ENCODE measurements at places on chromosomes 6 and 20.

DNA sequence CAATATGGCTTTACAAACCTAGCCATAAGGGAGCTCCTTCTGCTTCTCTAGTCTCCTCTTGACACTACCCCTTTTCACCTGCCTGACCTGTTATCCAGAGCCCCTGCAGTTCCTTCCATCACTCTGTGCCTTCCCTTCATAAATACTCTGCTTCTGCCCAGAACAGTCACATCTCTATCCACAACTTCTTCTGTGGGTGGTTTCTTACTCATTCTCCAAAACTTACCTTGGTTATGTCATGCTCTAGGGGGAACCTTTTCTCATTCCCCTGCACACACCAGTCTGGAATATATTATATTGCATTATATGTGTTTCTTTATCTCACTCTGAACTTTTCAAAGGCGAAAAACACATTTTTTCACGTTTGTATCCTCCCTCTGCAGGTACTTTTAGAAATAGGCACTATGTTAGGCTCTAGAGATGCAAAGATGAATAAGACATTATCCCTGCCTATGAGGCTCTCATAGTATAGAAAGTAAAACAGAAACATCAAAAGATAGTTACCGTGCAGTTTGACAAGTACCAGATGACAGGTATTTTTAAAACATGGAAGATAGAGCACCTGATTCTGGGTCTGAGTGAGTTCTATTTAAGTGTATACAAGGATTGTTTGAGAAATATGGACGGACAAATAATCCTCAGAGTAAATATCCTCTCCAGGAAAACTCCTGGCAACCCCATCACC is 51.5 kb downstream of the AIG1 start:
- DNase-seq = no peak

- no peak for DNase-seq
These were observed 21.7 kb downstream of the UBD start for GRCh38 chr6:29537714-29538403.

GRCh38 chr6:8237668-8238067 is 135.3 kb upstream of the EEF1E1 start:
- no peak for DNase-seq

GRCh38 chr6:45569210-45569945 is 191.6 kb upstream of the SUPT3H start:
- DNase-seq = no peak

DNA sequence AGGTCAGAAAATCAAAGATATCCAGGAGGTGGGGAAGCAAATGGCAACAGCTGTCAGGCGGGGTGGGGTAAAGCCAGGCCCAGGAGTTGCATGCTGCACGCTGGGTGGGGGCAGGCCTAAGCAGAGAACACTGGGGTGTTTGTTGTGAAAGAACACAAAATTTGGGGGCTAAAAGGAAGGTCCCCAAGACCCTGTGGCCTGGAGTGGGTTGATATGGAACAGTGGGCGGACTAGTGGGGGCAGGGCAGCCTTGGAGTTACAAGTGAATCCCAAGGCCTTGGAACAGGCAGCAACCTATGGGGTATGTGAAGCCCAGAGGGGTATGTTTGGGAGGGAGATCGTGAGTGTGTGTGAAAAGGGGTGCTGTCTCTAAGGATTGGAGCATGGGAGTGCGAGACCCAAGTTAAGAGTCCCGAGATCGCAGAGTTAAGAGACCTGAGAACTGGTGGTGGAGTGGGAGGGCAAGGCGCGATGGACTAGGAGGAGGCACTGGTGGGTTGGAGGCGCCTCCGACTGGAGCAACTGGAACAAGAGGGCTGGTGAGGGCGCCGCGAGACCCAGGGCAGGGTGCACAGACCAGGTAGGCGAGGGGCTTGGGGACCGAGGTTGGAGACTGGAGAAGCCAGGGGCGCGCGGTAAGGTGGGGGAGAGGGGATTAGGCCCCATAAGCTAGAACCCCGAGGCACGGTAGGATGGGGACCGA is 658 bp downstream of the CUL7 start:
- no peak for DNase-seq

- DNase-seq = no peak
These were observed 59.4 kb downstream of the PYGB start for GRCh38 chr20:25306991-25307903.

DNA sequence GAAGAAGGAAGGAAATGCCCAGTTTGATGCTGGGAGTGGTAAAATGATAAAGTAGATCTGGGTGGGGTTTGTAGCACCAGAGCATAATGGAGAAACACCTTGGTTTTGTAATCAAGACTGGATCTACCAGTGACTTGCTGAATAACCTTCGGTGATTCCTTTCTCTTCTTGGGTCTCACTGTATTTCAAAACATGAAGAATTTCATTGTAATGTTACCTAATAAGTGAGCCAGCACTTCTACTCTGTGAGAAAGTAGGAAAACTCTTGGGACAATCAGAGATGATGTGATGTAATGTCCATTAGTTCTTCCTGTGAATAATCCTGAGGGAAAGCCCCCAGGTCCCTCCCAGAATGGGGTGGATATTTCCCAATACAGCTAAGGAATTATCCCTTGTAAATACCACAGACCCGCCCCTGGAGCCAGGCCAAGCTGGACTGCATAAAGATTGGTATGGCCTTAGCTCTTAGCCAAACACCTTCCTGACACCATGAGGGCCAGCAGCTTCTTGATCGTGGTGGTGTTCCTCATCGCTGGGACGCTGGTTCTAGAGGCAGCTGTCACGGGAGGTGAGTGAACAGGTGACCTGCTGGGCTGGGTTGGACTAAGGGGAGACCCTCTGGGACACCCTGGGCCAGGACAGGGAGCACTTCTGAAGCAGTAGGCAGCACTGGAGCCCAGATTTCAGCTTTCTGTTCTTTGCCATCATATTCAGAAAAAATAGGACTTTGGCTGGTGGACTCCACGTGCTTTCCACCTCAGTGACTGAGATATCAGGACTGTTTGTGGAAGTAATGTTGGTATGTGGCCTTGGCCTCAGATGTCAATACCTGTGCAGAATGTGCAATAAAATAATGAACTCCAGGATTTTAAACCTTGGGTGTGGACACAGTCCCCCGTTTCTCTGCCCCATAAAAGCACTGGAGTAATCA is at the start of gene PI3:
PI3 (plus strand) TSS at position 469 of the 931 bp plus-strand sequence; CDS start at position 490, 21 bp downstream.
- DNase-seq = no peak

DNA sequence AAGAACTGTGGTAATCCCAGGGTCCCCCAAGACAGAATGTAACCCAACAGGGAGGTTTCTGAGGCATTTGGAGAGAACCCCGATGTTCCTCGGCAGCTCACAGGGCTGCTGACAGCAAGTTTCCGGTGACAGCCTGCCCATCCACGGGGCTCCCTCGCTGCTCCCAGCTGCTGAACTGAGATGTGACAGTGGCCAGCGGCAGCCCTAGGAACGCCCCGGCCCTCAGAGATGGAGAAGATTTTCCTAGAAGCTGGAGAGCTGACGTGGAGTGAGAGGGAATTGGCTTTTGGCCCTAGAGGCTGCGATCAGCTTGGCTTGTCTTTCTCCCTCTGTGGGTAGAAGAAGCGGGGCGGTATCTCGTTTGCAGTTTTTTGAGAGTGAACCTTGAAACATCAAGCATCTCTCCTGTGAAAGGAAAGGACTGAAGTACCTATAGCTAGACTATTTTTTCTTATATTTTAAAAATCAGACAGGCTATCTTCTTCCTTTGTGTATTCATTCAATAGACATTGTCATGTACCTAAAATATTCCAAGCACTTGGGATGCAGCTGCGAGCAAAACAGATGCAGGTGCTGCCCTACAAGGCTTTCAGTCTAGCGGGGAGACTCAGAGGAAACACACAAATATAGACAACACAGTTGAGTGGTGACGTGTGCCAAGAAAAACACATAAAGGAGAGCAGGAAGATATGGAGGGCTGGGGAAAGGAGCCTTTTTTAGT is 28.4 kb upstream of the NFATC2 start:
- DNase-seq = no peak

DNA sequence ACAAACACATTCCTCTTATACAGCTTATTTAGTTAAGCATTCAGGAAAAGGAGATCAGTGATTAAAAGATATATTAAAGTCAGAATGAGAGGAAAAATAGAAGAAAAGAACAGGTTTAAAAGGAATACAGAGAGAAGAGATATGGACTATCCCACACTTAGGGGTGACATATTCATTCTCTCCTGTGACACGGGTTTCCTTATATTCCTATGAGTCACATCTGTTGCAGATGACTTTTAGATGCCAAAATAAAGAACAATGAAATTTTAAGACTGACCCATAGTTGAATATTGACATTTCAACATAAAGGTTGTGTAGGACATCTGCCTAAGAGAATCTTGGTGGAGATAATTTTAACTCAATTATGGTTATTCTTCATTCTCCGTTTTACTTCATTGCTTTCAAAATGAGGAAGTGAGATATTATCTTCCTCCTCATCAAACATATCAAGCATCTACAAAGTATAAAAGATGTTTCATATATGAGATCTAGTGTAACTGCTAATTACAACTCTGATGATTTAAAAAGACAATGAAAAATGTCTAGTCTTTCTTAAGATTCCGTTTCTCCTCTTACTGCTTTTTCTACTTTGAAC is 1336.7 kb upstream of the CITED2 start:
- no peak for DNase-seq

DNA sequence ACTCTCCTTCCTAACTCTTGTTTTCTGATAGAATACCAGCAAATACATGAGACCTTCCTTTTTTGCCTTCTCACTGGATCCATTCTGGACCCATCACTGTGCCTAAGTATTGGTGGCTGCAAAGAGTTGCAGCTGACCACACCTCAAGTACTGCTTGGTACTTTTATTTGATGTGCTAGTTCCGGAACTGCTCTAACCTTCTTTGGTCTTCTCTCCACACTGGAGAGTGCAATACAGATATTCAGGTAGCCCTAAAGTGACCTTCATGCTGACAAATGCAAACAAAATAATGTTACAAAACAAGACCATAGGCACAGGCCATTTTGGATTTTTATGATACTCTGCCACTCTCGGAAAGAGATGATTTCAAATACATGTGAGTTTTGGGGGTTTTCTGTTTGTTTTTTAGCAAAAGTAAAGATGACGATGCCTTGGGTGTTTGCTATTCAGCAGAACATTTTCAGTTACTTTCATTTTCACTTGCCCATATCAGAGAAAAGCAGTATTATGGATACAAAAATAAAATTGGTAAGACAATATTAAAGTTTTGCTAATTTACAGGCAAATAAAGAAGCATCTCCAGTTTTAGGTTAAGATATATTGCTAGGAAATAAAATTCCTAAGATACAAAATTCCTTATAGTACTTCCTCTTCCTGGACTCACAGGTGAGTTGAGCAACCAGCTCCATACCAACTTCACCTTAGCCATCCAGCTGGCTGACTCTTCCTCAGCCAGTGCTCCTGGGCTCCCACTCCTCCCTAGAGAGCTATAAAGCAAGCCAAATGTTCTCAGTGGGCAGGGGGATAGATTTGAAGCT is 42.0 kb downstream of the PTPRK start:
- DNase-seq = no peak

- DNase-seq = no peak
These were observed 41.2 kb downstream of the C6orf132 start for GRCh38 chr6:42101186-42101657.

- DNase-seq = no peak
These were observed 36.7 kb downstream of the LAMA2 start for GRCh38 chr6:128919412-128920180.

- DNase-seq = no peak
These were observed 370.7 kb upstream of the AGPAT4 start for GRCh38 chr6:161644521-161644920.

- DNase-seq = no peak
These were observed 13.3 kb downstream of the PANK2 start for GRCh38 chr20:3902446-3902845.

GRCh38 chr6:153301602-153302001 is 170.5 kb upstream of the RGS17 start:
- no peak for DNase-seq

DNA sequence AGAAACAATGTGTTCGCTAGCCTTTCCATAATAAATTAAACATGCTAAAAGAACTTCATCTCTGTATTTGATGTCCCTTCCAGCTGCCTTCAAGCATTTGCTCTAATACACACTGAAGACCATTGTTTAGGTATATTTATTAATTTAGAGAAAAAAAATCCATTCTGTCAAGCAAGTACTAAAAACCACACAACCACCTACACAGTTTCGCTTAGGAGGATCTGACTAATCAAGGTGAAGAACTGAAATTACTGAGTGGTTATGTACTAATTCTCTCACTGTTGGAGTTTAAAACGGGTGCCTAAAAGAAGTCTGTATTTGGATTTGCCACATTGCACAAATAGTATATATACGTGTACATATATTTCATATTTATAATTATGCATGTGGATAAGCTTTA is 58.9 kb downstream of the GMDS start:
- no peak for DNase-seq

DNA sequence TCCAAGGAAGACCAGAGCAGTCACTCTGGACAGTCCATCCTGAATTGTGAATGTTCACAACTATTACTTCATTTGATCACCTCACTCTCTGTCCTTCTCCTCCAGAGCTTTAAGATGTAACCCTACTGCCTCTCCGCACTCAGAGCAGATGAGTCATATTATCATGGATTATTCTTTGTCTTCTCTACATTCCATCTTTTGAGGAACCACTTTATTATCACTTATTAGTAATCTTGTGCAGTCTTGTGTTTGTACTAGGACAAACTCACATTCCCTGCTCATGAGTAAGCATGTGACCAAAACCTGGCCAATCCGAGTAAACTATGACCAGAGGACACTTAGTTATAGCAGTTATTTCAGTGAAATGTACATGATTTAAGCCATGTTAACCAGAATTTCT is 401.5 kb upstream of the ADGRB3 start:
- DNase-seq = no peak

DNA sequence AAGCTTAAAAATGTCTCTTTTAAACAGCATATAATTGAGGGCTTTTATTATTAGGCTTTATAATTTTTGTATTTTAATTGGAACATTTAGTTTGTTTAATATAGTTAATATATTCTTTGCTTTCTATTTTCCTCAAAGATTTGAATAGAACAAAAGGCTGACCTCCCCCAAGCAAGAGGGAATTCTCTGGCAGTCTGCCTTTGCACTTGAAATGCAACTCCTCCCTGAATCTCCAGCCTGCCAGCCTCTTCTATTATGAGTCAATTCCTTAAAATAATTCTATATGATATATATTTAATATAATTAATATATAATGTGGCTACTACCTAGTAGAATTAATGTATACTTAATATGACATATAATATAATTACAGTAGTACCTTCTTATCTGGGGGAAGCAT is 69.2 kb downstream of the PTPRA start:
- no peak for DNase-seq

DNA sequence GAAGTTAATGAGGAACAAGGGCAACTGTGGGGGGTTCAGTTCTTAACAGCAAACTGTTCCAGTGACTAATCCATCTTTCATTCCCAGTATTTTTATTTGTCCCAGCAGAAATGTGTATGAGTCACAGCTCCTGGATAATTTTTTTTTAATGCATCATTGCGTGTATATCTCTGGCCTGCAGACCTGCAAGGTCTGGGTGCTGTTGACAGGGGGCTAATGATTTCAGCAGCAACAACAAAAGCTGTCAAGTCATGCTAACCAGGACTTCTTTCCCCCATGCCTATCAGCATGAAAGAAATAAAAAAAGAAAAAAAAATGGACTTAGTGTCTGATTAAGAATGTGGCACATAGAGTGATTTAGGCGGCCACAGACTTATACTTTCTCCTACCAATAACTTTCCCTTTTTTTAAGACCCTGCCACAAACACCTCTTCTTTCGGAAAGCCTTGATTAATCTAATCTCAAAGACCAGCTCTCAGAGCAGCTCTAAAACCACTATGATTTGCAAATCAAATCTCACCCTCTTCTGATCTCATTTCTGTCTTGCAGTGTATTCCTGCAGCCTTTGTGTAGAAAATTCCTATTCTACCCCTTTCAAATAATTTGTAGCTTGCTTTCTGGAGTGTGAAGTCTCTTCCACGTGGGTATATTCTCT is 14.2 kb upstream of the PREX1 start:
- DNase-seq = no peak
